Mucosa of descending colon (tissue), 3 donors: ENCODE measurements at places on chromosomes 13 and 19.

- no peak for DNase-seq
These were observed 7.2 kb upstream of the ZNF611 start for GRCh38 chr19:52741951-52742485.

GRCh38 chr13:100875392-100876043 lies 200.9 kb upstream of the TMTC4 start:
- no peak for DNase-seq

GRCh38 chr13:29799041-29799440 lies 51.4 kb downstream of the UBL3 start:
- no peak for DNase-seq

DNA sequence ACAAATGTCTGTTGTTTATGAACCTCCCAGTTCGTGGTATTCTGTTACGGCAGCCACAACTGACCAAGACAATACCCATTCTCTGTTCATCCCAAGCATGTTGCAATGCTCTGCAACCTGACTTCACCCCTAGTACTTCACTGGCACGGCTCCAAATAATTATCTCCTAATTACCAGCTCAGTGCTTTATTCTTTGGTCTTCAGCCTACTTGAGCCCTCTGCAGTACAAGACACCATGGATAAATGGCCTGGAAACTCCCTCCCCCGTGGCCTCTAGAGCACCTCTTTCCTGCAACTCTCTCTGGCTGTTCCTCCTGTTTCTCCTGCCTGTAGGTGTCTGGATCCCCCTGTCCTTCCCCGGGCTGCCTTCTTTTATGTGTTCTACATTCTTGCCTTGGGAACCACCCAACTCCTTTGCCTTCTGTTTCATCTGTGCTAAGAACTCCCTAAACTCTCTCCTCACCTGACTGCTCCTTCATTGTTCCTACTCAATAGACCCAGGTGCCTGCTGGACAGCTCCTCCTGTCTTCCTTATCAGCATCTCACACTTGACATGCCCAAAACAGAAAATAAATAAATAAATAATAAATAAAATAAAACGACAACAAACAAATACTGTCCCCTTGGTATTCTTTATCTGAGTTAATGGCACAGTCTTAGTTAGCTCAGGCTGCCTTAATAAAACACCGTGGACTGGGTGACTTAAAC lies 200.4 kb upstream of the IPO5 start:
- DNase-seq = no peak
